ENCODE measurements at places on chromosomes 6 and 20.

DNA sequence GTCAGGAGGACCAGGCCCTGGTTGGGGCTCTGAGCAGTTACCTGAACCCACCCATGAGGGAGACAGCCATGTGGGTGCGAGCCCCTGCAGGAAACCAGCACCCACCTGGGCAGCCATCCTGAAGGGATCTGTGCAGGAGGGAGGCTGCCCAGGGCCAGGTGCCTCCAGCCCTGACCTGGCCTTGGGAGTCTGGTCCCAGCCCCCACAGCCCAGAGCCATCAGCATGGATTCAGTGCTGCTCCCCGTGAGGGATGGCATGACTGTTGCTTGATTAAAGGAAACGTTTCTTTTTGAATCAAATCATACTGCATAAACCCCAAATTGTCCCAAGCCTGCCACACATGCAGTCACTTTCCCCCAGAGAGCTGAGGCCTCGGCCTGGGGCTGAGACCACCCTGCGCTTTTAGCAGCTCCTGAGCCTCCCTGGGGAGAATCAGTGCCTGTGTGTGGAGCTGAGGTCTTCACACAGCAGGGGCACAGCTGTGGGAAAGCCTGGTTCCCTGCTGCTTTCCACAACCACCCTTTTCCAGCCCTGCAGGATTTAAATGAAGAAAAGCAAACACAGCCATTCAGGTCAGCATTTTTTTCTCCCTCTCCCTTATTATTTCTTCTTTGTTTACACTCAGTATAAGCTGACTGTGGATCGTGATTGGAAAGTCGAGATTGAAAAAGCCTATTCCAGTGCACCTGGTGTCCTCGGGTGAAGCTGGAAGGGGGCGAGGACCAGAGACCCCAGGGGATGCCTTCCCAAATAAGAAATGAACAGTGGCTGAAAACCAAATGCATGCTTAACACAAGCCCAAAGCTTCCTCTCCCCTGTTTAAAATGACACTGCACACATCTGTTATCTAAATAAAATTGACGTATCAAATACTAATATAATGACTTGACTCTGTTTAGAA is 283.9 kb downstream of the SMOC2 start:
- no peak for DNase-seq

GRCh38 chr20:47524015-47524784 is 22.5 kb downstream of the NCOA3 start:
- DNase-seq = no peak

DNA sequence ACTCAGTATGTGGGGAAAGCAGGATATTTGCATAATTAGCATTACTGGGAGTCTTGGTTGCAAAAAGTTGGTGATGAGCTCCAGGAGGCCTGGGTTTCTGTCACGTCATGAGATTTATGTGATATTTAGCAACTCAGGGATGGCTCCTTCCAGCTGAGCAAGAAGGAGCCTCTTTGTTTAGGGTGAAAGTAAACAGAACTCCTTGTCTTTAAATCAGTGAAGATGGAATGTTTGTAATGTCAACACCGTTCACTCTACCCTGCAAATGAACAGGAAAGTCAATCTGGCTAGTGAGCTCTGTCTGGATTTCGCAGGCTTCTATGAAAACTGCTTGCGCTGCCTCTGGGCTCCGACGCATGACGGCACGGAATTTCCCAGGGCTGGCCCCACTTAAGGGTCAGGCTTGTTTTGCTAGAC is 86.9 kb downstream of the PXDC1 start:
- DNase-seq = peak; percentile 49

DNA sequence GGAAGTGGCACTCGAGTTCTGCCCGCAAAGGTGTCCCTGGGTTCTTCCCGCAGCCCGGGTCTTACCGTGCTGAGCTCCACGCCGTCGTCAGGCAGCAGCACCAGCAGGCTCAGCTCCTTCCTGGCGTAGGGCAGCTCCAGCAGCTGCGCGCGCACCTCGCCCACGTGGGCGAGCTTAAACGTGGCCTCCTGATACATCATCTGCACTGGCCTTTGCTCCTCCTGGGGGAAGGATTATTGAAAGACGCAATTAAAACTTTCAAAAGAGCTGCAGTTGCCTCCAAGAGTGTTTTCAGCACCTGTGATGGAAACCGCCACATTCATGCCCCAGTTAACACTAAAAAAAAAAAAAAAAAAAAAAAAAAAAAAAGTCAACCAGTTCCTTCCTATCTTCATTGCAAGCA is 11.3 kb downstream of the SERPINB9 start:
- no peak for DNase-seq

DNA sequence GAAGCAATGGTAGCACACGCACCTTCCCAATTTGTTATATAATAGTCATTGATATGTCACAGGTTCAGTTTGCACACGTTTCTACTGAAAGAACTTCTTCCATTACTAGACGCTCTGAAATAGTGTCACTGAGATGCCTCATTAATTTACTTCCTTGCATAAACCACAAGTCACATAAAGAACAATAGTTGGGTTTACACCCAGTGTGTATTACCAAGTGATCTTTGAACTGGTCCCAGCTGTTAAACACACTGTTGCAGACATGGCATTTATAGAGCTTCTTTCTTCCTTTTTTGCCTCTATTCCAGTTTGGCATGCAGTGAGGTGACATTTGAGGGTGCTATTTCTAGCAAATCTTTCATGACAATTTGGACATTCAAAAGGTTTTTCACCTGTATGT is 245.3 kb downstream of the EPM2A start:
- DNase-seq = no peak

GRCh38 chr6:23414051-23414445 is 712.0 kb upstream of the NRSN1 start:
- DNase-seq = peak; percentile 68

DNA sequence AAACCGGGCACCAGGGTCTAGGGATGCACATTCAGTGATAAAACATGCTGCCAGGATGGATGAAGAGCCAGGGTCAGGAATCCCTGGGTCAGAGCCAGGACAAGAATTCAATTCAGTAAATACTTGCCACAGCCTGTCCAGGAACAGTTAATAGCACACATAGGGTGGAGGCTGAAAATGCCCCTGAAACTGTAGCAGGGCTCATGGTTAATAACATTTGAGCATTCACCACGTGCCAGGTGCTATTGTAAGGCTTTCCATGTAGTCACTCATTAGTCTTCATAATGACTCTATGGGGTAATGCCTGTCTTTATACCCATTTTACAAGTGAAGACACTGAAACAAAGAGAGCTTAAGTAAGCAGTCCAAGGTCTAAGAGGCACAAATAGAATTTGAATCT is 296.3 kb downstream of the LRFN2 start:
- DNase-seq = no peak

DNA sequence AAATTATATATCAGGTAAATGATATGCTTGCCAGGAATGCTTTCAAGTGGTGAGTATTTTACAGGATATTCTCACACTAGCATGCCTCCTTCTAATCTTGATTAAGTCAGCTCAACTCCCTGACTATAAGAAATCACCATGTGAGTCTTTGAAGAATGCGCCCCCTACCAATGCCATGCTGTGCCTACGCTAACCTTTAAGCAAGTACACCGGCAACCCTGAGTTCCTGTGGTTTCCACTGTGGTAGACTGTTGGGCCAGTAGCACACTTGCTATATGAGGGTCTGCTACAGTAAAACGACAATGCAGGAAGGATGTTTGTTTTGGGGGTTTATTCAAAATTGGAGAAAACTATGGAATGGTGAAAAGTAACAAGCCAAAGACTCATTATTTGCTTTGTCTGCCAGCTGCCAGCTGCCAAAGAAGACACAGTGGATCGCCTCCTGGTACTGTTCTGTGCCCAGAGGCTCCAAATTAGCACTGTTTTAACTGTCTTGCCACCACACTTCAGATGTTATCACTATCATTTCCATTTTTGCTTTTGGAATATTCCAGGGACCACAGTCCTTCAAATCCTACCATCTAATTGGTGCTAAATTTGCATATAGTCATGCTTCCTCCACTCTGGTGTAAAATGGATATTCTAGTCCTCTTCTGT is 333.5 kb downstream of the RNGTT start:
- DNase-seq = no peak

- no peak for DNase-seq
These were observed 531.3 kb upstream of the JAG1 start for GRCh38 chr20:11204926-11205768.

GRCh38 chr20:57211908-57212533 is 54.4 kb downstream of the BMP7 start:
- no peak for DNase-seq

GRCh38 chr6:150072201-150072600 is 3.3 kb upstream of the ULBP3 start:
- no peak for DNase-seq

DNA sequence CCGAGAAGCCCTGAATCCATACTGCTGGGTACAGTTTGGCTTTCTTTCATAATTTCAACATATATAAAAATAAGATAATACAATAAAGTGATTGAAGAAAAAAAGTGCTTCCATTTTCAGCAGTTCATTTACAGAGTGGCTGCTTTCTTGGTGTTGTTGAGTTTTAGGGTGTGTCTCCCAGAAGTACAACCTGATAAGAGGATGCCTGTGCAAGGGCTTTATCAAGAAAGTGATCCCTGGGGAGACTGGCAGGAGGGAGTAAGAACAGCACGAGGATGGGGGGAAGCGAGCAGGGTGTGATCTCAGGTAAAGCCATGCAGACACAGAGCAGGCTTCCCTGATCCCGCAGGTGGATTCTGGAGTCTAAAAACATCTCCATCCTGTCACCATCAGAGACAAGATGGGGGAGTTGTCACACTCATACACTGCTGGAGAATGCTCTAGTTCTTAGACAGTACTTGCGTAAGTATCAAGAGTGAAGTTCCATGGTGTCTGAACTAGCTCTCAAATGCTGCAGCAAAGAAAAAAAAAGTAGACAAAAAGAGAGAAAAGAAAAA is 395.9 kb downstream of the CDH26 start:
- DNase-seq = no peak

DNA sequence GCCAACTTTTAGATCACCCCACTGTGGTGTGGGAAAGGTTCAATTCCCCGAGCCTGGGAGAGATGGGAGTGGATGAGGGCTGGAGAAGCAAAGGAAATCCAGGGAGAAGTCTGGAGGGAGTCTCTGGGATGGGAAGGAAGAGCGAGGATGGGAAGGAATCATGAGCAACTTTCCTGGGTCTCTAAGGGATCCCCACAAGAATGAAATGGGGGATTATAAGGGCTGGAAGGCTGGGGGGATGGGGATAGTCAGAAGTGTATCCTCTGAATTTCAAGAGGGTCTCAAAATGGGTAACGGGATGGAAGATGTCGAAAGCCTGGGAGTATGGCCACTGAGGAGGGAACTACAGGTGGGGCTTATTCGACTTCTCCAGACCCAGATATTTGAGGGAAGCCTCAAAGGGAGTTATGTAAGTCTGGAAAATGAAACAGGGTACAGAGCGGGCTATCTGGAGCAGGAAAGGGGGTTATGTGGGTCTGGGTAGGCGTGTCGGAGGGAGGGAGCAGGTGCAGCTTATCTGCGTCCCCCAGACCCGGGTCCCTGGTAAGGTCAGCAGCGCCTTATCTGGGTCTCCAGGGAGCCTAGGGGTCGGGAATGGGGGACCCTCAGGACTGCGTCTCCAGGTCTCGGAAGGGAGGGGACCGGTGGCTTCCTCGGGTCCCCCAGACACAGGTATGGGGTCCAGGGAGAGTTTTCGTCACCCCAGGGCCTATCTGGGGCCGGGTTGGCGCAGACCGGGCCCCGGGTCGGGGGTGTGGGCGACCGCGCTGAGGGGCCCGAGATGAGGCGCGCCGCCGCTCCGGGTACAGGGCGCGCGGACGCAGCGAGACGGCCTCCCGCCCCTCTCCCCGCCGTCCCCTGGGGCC is 550 bp downstream of the PLAGL2 start:
- no peak for DNase-seq

- no peak for DNase-seq
These were observed 45.4 kb downstream of the TPBG start for GRCh38 chr6:82408952-82409431.

- DNase-seq = no peak
These were observed 52.4 kb downstream of the CEBPB start for GRCh38 chr20:50242863-50243609.

DNA sequence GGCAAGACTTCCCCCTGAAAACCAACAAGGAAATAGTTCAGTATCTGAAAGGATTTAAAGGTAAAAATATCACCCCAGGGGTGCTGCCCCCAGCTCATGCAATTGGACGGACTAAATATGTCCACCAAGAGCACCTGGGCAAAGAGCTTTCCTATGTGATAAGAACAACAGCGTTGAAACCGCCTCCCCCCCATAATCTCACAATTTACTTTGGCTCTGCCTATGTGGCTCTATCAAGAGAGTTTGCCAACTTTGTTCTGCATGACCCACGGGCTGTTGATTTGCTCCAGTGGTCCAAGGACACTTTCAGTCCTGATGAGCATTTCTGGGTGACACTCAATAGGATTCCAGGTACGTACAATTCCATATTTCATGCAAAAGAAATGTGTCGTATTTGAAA is 35.8 kb downstream of the GCNT2 start:
- no peak for DNase-seq

DNA sequence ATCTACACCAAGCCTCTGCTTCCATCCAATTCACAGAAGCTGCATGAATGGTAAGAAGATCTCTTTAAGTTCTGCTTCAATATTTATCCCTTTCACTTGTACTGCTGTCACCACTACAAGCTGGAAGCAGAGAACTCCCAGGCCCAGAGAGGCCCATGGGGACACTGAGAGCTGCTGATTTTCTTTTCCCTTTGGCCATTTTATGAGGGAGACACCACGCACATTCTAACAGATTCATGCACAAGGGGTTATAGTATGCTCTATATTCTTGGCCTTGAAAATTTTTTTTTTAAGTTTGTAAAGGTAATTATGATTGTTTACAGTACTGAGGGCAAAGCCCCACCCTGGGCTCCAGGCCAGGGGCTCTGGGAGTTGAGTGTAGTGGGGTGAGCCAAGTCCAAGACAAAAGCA is 88.4 kb downstream of the MYB start:
- DNase-seq = no peak

GRCh38 chr6:44699082-44699481 is 311.6 kb downstream of the CDC5L start:
- no peak for DNase-seq

DNA sequence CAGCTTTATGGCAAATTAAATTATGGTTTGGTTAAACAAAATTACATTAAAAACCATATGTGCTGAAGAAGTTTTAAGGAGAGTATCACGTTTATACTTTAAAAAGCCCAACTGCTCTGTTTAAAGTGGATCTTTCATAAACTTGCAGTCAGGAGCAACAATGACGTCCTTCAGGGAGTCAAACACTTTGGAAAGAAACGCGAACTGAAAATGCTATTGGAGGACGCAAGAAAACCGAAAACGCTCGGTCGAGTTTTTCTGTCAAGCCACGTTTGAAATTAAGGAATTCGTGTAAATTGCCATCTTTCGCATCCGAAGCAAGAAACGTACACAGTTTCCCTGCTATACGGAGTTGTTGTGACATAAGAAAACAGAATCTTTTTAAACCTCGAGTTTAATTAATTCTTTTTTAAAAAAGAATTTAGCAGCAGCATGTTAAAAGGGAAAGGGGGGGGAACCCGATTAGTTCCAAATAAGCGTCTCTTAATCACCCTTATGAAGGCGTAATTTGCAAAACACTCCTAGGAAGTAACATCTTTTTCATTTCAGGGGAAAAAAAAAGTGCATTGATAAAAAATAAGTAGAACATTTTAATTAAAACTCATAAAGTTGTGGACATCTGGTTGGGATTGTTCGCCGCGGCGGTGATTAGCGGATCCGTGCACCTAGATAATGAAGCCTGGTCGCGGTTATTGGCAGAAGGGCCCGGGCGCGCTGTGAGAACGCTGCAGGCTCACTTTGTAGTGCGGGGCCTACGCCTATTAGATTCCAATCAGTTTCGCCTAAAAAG is 295.4 kb downstream of the TFAP2C start:
- DNase-seq = no peak
